Neuronal stem cell (in vitro differentiated cells): ENCODE measurements at places on chromosomes 11 and 22.

DNA sequence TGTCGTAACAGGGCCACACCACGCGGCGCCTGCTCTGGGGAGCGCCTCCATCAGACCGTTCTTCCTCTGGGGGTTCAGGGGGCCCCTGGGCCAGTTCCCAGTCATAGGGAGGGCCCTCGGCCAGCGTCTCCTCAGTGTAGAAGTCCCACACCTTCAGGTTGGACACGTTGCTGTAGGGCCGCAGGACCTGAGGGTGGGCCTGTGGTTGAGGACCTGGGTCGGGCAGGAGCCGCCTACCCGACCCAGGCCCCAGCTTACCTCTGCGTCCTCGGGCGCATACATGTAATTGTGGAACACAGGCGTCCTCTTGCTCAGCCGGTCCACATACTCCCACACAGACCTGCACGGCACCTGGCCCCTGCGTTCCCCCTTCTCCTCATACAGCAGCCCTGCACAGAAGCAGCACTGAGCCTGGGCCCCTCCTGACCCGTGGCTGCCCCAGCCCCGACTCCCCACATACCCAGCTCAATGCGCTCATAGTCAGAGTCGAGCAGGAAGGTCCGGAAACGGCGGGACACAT is 20.2 kb downstream of the SBF1 start:
- no peak for DNase-seq

DNA sequence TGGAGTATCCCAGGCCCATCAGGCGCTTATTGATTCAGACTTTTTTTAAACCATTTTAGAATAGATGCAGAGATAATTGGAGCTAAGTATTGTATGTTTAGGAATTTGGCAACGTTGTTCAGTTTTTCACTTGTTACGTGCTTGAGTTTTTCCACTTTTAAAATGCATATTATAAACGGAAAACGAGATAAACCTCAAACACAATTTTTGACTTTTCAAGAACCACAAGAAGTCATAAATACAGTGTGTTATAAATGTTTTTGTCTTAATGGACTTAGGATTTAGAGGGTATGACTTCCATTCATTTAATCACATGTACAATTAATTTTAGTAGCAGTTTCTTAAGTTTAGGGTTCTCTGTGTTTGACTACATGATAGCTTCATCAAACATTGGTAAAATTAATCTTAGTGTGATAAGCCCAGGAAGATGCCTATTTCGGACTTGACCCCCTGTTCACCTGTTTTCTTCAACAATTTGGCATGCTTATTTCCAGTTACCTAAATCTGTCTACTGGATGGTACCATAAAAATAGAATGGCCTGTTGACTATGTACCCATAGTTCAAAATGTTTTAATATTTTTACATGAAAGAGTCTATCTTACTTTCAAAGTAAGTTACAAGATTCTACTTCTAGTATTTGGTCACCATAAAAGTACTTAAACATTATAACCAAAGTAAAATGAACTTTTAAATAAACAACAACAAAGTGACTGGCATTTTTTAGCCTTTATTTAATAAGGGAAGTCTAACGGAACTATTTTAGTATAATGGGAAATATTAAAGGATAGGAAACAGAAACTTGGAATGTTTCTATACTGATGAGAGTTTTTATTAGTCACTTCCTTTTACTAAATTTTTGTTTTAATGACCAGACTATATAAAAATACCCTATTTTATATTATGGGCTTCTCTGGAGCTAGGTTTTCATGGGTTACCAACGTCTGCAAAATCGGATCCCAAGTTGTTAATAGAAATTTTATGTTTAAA is 1.4 kb downstream of the ZC3H12C start:
- no peak for DNase-seq

GRCh38 chr11:86486261-86487030 is 111.8 kb downstream of the CCDC81 start:
- DNase-seq = no peak

DNA sequence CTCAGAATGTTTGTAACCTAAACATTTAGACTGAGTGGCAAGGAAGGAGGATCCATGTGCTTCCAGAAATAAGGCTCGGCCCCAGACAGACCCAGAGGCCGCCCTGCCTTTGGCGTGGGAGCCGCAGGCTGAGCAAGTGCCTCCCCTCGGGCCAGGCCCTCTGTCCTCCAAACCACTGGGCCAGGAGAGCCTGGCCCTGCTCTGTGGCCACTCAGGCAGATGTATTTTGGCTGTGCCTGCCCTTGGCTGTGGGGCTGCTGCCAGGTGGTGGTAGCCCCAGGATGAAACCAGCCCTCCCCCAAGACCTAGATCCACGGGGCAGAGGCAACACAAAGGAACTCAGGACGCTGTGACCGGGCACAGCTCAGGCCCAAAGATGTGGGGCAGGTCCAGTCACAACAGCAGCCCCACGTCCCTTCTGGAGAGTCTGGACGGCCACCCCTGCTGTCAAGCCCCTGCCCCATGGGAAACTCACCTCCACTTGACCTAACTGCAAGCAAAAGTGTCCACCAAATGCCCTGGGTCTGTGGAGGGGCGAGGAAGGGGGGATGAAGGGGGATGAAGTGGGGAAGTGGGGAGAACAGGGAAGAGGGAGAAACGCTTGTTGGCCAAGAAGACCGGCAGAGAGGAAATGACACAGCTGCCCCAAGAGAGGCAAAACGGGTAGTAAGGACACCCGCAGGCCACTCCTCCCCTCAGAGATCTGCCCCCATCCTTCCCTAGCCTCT is 24.0 kb downstream of the PISD start:
- DNase-seq = no peak

DNA sequence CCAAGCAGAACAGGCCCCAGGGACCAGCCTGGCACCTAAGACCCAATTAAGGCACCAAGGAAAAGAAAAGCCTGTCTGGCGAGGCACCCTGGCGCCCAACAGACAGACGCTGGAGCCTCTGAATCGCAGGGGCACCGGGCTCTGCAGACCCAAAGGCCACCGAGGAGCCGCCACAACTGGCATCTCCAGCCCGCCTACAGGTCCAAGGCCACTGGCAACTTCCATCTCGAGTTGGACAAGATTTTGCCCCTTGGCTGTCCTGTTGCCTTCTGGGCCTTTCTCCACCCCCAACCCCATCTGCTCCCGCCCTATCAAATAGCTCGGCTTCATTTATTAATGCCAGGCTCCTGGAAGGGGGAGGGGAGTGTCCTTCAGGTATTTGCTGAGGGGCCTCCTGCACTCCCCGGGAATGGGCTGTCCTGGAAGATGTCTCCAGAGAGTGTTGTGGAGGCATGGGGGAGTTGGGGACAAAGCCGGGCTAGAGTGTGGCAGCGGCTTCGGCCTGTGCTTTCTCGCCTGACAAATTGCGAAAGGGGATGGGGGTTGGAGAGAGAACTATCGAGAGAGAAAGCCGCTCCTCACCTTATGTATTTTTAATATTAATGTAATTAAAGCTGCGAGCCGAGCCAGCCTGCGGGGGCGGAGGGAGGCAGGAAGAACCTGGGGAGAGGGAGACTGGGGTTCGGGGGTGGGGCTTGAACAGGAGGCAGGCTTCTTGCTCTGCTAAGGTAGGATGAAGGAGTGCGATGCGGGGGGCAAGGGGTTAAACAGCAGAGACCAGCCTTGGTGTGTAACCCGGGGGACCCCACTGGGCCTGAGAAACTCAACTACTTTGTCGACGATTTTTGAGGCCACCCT is 2.0 kb downstream of the DSCAML1 start:
- no peak for DNase-seq

DNA sequence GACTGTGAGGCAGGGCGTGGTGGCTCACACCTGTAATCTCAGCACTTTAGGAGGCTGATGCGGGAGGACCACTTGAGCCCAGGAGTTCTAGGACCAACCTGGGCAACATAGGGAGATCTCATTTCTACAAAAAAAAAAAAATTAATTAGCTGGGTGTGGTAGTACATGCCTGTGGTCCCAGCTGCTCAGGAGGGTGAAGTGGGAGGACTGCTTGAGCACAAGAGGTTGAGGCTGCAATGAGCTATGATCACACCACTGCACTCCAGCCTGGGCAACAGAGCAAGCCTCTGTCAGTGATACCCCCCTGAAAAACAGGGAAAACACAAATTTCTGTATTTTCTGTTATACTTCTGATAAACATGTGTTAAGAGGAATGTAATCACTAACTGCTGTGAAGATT is 57.8 kb upstream of the ARHGAP32 start:
- no peak for DNase-seq

GRCh38 chr11:64268893-64269539 is 15.4 kb downstream of the BAD start:
- DNase-seq = no peak

DNA sequence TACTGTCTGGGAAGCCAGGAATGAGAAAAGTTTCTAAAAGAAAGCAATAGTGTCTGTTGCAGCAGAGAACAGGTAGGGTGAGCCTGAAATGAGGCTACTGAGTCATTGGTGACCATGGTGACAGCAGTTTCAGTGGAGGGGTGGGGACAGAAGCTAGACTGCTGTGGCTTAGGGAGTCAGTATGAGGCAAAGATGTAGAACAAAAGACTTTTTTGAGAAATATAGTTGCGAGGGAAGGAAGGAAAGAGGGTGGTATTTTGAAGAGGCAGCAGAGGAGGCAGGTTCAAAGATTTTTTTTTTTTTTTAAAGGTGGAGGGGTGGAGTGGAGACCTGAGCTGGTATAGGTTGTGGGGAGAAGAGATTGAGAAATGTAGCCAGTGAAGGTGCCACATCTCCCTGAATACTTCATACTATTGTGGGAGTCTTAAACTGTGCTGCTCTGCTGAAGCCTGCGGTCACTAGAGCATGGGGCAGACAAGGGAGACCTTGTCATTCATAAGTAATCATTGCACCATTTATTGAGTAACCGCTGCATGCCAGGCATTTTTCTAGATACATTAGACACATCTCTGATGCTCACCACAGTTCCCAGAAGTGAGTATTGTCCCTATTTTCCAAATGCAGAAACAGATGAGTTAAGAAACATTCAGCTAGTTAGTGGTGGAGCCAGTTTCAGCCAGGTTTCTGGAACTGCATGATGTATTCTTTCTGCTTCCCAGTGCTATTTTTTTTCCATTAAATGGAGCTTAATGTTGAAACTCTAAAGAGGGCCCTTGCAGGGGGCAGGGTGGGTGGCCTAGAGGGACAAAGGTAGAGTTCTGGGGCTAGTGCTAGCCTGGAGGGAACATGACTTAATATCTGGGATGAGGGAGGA is 49.9 kb downstream of the STIM1 start:
- DNase-seq = no peak

GRCh38 chr11:64385945-64386704 is 27.2 kb downstream of the RPS6KA4 start:
- no peak for DNase-seq

DNA sequence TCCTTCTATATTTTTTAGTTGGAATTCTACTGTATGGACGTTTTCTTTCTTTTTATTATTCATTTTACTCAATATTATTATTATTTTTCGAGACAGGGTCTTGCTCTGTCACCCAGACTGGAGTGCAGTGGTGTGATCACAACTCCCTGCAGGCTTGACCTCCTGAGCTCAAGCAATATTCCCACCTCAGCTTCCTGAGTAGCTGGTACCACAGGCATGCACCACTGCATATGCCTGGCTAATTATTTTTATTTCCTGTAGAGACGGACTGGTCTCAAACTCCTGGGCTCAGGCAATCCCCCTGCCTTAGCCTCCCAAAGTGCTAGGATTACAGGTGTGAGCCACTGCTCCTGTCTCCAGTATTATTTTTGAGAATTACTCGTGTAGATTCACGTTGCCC is 34.0 kb upstream of the CCDC134 start:
- DNase-seq = no peak

- peak; percentile 47 for DNase-seq
Observed at GRCh38 chr11:111565114-111565720, 24.7 kb downstream of the LAYN start.

DNA sequence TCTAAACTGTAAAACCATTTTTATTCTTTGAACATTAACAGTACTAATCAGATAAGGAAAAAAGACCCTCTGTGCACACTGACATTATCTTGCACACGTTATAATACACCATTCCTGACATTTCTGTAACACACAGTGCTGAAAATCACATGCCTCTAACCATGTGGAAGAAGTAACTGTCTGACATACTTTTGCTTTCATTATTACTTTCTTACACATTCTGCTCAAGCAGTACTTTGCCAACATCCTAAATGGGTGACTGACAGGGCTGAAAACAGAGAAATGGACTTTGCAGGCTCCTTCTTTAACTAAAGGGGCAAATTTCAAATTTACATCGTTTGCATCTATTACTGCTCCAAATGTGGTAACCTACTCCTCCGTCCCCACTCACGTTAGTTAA is 22.8 kb upstream of the TP53AIP1 start:
- DNase-seq = no peak

DNA sequence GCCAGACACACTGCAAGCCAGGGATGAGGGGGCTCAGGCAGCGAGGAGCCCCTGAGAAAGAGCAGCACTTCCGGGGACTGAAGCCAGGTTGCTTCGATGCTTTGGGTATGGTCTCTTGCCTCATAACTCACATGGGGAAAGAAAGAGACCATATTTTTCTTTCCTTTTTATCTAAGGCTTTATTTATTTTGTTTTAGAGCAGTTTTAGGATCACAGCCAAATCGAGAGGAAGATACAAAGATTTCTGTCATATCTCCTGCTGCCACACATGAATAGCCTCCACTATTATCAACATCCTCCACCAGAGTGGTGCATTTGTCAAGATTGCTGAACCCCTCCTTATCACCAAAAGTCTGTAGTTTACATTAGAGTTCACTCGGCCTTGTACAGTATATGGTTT is 24.3 kb upstream of the ADSL start:
- DNase-seq = no peak

- DNase-seq = no peak
Observed at GRCh38 chr11:8812438-8812837, 98.6 kb upstream of the AKIP1 start.

DNA sequence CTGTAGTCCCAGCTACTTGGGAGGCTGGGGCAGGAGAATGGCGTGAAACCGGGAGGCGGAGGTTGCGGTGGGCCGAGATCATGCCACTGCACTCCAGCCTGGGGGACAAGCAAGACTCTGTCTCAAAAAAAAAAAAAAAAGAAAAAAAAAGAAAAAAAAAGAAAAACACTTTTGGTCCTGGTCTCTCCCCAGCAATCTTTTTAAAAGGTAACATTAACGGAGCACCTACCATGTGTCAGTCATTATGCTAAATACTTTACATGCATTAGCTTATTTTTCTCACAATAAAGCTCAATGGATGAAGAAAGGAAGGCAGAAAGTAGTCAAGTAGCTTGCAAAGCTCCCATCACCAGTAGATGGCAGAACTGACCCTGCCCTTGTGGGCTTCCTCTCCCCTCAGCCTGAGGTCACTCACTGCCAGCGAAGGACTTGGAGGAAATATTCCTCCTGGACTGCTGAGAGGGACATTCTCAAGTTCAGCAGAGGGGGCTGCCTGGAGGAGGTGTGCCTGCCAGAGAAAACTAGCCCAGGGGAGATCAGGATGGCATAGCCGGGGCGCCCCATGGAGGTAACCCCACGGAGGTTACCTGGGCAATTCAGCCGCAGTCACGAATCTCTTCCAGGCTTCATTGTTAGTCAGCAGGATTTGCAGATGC is 15.5 kb downstream of the APOL3 start:
- DNase-seq = peak; percentile 42

- peak; percentile 69 for DNase-seq
Observed at GRCh38 chr11:128884703-128885338, 6.3 kb upstream of the KCNJ5 start.

- DNase-seq = no peak
Observed at GRCh38 chr11:587978-588380, 11.7 kb downstream of the PHRF1 start.

- DNase-seq = no peak
Observed at GRCh38 chr11:105211806-105212554, 72.4 kb upstream of the CARD18 start.

- DNase-seq = no peak
Observed at GRCh38 chr11:102266099-102266498, 51.2 kb upstream of the BIRC3 start.
